ENCODE measurements at places on chromosomes 12 and 14. TPM values are rescaled to one million over a fixed set of nuclear protein-coding genes. Genes with fewer than 3 reads are reported as not detected.

DNA sequence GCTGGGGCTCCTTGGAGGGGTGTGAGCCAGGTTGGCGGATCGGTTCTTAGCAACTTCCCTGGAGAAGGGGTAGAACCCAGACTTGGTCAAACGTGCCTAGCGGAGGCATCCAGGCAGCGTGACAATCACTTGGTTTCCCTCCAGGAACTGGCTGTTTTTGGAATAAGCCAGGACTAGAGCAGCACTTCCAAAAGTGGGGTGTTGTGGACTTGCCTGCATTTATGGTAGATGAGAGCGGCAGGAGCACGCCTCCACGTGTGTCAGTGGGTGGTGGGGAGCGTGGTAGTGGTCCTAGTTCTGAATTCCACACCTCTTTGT lies 2.8 kb downstream of the PRMT8 start:
- DNase-seq = no peak

The STON2 gene
- total RNA-seq = 52.9 TPM

DNA sequence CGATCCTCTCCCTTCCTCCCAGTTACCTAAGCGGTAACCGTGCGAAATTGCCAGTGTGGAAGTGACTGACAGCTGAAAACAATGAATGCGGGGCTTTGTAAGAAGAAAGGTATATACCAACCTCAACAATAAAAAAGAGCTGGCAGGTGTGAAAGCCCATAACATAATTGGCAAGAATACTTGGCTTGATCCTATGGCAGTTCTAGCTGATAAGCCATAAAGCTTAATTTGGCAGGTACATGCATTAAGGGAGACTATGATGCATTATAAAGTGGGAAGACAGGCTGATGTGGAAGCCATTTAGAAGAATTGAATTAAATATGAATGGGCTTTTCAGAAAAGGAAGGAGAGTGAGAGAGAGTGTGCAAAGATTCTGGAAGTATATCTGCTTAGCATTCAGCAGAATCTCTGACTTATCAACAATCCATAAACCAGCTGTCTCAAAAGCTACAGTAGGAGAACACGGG lies 71.3 kb downstream of the CRACR2A start:
- DNase-seq = no peak

The DHRS2 gene
- total RNA-seq = 2.1 TPM

GRCh38 chr14:76736514-76736913 lies 24.8 kb upstream of the VASH1 start:
- no peak for DNase-seq

The PUS1 gene
- total RNA-seq = 30.4 TPM

The AKAP3 gene
- total RNA-seq = 1.4 TPM

The PLA2G1B gene
- not detected for total RNA-seq

The MIPOL1 gene
- total RNA-seq = 11.9 TPM

The LMNTD1 gene
- not detected for total RNA-seq

The ADGRD1 gene
- 3.9 TPM for total RNA-seq

- DNase-seq = no peak
Observed at GRCh38 chr12:132066345-132066685, 77.8 kb downstream of the DDX51 start.

The HOXC12 gene
- total RNA-seq = not detected

GRCh38 chr12:93608313-93608712 lies 35.8 kb downstream of the SOCS2 start:
- DNase-seq = no peak

DNA sequence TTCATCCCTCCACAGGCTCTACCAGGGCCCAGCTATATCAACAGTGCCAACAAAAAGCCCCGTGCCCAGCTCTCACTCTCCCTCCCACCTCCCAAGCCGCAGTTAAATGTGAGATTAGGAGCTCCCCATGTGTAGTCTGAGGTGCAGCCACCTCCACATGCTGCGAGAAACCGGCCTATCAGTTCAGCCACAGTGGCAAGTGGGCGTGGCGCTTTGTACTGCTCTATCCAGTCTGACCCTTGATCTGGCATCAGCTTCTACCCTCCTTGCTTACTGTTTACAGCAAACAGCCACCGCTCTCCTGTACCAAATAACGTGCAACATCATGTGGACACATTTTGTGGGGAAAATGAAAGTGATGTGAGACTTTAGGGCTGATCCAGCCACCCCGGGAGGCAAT lies 1.7 kb downstream of the PLEK2 start:
- DNase-seq = no peak

DNA sequence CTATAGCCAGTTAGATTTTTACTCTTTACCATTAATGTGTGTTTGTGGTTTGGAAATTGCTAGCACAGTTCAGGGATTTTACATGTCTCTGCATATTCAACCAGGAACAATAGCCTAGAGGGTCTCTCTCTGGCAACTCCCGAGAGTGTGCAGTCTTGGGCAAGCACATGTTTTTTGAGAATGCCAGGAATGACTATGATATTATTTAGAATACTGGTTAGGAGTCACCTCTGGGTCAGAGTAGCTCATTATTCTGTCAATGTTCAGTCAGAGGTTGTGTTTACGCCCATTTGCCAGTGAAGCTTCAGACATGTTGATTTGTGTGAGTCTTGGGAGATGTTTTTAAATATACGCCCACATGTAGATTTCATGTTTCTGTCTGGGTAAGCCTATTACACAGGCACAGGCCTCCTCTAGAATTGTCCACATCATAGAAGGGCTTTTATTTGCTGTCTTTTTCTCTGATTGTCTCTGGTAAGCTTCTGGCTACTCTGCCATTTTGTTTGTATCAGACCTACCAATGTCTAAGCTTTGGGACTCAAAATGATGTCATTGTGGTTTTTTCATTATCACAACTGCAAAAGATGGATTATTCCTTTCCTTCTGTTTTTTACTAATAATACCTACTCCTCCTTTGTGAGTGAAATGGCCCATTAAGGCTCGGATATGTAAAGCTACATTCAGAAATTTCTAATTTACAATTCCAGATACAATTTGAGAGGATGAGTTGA lies 203.1 kb upstream of the PPFIA2 start:
- no peak for DNase-seq

DNA sequence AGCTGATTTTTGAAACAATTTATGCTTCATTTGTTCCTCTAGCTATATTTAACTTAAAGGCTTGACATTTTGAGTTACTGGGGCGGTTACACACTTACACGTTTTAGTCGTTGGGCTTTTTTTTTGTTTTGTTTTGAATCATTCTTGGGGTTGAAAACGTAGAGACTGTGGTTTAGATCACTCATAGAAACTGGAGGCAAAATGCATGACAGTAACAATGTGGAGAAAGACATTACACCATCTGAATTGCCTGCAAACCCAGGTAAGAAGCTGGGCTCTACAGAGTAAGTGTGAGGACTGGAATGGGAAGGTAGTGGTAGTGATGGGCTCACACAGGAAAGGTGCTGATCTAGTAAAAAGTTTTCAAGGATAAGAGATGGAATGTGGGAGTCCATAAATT lies at the start of gene CLEC2D:
Gene CLEC2D (plus strand): TSS at position 180 of the 400 bp plus-strand sequence. CDS start 22 bp downstream, at position 202.
- no peak for DNase-seq

DNA sequence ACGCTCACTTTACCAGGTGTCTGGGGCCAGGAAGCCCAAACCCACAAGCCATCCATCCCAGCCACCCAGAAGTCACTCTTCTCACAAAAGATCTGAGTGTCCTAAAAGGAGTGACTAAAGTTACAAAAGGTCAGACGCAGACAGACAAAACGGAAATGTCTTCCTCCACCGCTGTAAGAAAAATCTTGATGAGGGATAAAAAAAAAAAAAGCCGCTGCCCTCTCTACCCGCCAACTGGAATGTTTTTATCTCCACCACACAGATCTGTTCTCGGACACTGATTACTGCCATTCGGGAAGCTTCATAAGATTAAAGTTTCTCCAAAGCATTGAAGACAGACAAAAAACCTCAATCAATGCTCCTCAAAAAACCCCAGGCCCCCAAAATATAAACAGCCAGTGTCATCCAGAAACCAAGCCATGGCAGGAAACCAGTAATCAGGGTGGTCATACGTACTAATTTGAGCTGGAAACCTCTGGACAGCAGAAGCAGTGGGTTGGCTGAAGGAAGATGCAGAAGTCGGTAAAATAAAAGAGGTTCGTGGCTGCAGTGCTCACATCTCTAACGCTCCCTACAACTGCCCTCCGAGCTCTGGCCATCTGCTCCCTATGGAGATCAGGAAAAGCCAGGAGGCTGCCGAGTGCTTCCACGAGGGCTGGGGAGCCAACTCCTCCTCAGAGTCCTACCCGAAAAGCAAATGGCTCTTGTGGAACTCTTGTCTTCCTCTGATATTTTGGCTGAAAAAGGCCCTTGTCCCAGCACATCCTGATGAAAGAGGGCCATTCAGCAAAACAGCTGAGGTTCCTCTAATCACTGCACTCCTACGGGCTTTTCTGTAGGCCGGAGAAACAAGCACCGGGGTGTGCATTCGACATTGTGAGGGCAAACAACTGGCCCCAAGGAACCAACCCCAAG lies 30.3 kb downstream of the SSH1 start:
- no peak for DNase-seq

- DNase-seq = no peak
Observed at GRCh38 chr14:76774821-76775694, 13.8 kb downstream of the VASH1 start.

DNA sequence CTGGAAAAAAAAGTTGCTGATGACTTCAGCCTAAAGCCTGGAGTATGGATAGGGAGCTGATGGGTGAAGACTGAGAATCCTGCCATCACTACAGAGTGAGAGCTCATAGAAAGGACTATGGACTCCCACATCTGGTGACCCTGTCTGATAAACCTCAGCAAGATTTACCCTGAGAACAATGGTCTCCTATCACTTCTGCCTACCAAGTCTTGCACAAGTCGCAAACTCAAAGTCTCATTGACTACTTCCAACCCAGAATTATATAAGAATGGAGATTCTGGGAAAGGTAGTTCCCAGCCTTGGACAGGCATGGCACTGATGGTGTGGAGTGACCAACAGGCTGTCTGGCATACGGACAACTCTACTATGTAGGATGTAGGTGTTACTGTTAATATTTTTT lies 9.7 kb upstream of the MDM1 start:
- no peak for DNase-seq

GRCh38 chr12:70422631-70423030 lies 56.5 kb downstream of the KCNMB4 start:
- DNase-seq = no peak

DNA sequence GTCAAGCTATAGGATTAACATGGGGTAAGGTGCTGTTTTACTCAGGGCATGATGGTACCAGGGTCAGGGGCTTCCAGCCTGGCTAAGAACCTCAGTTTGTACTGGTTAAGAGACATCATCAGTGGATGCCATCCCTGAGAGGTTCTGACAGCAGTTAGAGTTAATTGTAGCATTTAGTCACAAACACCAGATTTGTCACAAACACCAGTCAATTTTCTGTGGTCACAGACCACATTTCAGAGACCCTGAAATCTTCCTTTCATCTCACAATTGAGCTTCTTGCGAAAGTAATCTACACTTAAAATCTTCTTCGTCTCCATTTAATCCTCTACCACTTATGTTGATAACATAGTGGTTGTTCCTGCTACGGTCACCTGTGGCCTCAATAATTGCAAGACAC lies 143.0 kb upstream of the EGLN3 start:
- no peak for DNase-seq

The FOXG1 gene
- total RNA-seq = 0.18 TPM

The FAM90A1 gene
- total RNA-seq = not detected

The TRPV4 gene
- total RNA-seq = 0.75 TPM

DNA sequence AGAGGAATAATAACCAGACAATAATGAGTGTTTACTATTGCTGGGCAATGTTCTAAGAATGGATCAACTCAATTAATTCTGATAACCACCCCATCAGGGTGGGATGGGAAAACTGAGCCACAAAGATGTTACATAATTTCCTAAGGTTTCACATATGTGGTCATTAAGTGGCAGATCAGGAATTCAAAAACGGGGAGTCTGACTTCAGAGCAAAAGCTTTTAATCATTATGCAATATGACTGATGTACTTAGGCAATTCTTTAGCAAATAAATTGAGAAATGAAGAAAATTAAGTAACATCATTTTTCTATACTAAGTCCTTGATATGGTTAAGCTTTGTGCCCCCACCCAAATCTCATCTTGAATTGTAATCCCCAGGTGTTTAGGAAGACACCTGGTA lies 53.4 kb downstream of the PLCZ1 start:
- DNase-seq = no peak

DNA sequence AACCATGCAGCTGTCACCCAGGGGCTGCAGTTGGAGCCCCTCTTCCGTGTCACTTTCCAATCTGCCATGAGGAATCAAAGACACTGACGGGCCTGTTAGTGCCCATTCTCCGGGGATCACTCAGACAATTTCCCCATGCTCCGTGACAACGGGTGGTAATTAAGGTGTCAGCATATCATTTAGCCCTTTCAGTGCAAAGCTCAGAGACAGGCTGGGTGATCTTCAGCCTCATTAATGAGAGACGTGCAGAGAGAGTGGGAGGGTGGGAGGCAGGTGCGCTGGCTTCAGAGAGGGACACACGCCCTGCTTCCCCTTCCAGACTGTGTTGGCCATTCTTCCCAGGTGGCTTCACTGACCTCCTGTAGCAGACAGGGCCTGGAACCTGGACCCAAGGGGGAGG lies 58.7 kb downstream of the MVK start:
- no peak for DNase-seq

DNA sequence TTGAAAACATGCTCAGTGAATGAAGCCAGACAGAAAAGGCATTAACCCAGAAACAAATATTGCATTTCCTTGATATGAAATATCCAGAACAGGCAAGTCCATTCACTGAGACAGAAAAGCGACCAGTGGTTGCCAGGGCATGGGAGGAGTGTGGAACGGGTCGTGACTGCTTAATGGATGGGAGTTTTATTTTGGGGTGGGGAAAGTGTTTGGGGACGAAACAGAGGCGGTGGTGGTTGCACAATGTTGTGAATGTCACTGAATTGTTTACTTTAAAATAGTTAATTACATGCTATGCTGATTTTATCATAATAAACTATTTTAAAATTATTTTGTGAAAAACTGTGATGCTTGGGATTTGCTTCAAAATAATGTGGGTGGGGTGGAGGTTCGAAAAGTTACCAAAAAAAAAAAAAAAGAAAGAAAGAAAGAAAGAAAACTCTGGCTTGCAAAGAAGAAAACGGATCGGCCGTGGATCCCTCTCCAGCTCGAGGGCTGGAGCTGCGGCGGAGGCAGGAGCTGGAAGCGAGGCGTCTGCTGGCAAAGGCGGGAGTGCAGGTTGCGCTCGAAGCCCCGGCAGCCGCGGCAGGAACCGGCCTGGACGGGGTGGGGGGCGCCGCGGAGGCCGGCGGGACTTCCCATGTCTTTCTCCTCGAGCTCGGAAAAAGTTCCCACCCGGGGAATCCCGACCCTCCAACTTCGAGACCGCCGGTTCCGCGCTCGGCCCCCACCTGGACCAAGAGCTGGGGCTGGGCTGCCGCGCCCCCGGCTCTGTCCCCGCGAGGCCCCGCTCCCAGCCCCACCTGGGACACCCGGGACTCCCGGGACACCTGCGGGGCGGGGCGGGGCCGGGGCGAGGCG lies 524 bp upstream of the P2RX2 start:
- DNase-seq = no peak
